ENCODE measurements at places on chromosomes 3 and 15.

DNA sequence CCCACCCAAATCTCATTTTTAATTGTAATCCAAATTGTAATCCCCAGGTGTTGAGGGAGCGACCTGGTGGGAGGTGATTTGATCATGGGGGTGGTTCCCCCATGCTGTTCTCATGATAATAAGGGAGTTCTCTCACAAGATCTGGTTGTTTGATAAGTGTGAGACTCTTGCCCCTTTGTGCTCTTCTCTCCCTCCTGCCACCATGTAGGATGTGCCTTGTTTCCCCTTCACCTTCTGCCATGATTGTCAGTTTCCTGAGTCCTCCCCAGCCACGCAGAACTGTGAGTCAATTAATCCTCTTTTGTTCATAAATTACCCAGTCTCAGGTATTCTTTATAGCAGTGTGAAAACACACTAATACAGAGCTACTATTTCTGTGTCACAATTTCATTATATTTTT is 88.7 kb downstream of the NCEH1 start:
- no peak for DNase-seq

DNA sequence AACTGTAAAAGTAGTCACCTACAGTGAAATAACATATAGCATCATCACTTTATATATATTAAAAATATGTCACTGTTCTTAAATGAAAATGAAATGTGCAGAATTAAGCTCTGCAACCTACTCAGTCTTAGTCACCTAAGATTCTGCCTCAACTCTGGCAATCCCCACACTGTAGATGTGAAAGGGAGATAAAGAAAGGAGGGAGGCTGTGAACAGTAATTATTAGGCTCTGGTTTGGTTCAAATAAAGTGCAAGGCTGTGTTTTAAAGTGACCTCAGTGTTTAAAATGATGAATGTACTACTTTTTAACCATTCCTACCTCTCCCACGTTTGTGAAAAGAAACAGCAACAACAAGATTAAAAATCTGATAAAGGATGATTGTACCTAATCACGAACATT is 72.2 kb downstream of the ATP8B4 start:
- no peak for DNase-seq

DNA sequence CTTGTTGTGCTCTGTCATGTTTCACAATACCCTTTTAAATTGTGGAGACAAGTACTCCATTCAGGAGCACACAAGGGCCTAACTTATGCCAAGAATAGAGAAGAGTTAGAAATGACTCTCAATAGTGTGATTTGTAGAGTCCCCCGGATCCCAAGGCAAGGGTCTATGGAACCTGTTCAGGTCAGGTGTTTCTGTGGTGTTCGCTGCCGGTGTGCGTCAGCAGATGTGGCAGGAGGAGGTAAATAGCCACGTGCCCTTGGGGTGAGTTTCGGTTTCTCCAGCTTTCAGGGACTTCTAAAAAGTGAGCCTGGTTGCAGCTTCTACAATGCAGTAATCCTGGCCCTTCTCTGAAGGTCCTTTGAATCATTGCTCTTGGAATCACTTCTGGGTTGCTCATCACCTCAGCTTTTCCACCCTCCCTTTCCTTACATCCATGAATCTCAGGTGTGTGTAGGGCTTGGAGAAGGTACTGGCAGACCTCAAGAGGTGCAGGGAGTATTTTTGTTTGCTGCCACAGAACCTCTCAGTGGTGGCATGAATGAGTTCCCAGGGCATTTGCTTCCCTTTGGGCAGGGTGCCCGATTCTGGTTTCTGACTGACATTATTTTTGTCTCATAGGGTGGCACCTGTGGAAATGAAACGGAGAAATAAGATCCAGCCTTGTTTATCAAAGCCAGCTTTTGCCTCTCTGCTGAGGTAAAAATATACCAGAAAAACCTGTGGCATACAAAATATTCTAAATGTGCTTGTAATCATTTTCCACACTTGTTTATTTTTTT is 7.3 kb downstream of the ST3GAL6 start:
- DNase-seq: no peak

DNA sequence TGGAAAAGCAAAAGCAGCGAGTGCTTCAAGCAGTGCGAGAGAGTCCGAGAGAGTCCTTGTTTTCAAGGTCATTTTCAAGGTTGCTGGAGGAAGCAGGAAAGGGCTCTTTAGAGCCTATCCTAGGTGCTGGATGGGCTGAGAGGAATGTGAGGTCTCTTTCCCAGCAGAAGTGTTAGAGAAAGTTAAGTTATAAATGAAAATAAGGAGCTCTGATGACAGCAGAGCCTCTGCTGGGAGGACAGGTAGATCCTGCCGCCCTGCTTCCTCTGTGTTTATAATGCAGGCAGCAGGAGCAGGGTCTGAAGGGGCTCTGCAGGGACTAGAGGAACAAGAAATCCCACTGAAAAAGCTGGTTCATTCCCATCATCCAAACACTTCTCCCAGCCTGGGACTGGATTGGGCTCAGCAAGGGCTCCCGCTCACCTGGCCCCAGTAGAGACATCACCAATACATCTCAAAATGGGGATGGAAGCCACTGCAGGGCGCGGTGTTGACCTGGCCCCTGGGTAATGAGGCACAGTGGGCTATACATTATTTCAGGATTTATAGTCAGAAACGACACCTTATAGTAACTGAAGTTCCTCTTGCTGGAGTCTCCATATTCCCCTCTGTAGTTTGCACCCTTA is 41.5 kb upstream of the RAB6B start:
- no peak for DNase-seq

DNA sequence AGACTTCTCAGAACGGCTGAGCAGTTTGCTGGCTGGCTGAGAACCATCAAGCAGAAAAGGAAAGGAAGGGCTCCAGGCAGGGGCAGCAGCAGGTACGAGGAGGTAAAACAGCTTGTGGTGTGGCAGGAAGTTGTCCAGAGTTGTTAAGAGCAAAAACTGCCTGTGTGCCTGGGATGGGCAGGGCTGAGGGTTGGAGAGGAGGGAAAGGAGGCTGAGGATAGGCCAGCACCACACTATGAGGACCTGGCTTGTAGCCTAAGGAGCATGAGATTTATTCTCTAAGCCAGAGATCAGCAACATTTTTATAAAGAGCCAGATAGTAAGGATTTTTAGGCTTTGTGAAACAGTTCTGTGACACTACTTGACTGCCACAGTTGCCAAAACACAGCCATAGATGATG is 8.0 kb downstream of the IGSF10 start:
- DNase-seq: no peak

DNA sequence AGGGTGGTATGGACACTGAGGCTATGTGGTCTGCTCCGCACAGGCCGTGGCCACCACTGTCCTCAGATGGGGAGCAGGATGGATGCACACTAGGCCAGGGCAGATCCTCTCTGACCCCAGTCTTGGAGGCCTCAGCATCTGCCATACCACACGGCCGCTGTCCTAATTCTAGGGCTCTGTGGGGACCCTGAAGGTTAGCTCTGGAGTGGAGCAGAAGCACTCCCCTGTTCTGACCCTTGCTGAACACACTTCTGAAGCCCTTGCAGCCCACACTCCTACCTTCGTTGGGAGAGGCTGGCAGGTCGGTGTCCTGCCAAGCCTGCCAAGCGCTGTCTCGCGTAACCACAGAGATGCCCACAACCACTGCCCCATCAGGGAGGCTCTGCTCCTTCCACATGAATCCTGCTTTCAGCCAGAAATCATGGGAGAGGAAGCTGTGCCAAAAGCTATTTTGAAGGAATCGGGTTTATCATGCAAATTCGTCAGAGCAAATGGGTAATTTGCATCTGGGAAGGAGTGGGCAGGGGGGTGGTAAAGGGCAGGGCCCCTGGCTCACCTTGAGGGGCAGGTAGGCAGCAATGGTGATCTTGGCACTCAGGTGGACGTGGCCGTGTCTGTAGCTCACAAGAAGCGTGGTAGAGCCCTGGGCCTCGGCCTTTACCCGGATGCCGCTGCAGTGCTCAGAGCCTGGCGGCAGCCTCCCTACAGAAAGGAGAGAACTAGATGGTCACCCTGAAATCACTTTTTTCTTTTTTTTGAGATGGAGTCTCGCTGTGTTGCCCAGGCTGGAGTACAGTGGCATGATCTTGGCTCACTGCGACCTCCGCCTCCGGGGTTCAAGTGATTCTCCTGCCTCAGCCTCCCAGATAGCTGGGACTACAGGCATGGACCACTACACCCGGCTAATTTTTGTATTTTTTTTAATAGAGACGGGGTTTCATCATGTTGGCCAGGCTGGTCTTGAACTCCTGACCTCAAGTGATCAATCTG is 54.4 kb downstream of the NUP210 start:
- DNase-seq: no peak

- DNase-seq: no peak
These were observed 30.9 kb upstream of the POLR2M start for GRCh38 chr15:57675481-57676181.

- no peak for DNase-seq
These were observed 283.2 kb downstream of the EPHB1 start for GRCh38 chr3:135078283-135078682.

DNA sequence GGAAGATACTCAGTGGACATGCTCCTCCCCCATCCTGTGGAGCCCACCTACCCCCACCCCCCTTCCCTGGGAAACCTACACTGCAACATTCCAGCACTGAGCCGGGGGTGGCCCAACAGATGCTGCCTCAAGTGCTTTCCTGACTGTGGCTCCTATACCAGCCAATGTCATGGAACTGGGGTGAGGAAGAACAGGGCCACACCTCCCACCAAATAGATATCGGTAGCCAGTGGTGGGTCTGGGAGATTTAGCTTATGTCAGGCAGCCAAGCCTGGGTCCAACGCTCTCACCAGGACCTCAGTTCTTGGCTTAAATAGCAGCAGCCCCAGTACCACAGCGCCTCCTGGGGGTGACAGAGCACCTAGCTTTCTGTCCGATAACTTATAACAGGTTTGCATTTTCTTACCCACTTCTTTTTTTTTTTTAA is 30.3 kb downstream of the CDC25A start:
- DNase-seq: no peak

DNA sequence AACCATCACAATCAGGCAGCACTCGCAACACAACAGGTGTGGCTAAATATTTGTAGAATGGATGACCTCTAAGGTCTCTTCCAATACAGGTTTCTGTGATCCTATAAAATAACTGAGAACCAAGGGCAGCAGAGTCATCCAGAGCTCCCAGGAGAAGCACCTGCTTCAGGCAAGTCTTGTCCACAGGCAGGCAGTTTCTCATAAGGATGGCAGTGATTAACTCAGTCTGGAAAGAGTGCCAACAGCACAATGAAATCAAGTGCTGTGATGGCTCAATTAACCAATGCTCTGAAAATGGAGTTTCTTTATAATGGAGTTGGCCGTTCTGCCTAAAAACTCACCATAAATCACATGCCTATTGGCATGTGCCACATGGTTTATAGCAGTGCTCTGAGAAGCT is 70.8 kb downstream of the HOMER2 start:
- DNase-seq: no peak

- no peak for DNase-seq
These were observed 22.6 kb upstream of the C3orf70 start for GRCh38 chr3:185175370-185175987.
